ENCODE measurements at places on chromosomes 12 and 14.
A peak's percentile ranks its signal among the peaks of the same experiment; 100 is the strongest.

- no peak for DNase-seq
Measured at GRCh38 chr14:67986131-67986841, 166.7 kb downstream of the RAD51B start.

DNA sequence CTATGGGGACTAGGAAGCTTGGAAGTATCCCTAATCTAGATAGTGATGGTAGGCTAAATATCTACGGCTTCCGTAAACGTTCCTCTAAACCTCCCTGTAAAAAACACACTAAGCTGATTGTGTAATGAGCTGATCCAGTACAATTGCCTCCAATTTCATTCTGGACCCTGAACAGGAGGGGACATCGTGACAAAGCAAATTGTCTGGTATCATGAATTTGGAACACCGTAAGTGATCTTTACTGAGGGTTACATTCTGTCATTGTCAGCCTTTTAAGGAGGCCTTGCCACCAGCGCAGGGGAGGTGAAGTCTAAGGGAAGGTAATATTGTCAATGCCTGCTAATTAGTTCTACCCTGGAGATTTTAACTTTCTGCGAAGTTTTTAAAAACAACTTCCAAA, 487 bp upstream of the MGST1 start:
- no peak for DNase-seq

DNA sequence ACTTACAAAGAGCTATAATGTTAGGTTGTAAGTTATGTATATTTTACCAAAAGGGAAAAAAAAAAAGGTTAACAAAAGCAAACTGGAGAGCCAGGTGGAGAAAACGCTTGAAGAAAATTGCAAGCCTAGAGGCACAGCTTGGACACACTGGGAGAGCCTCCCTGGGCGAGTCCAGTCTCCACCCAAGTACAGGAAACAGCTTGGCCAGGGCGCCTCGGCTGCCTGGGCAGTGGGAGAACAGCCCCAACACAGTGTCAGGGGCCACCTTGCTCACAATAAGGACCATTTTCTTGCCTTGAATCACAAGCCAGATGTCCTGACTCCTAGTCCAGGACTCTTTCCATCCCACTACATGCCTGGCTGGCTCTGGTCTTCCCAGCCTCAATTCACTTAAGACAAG, 33.3 kb downstream of the TTC7B start:
- DNase-seq, result no peak

DNA sequence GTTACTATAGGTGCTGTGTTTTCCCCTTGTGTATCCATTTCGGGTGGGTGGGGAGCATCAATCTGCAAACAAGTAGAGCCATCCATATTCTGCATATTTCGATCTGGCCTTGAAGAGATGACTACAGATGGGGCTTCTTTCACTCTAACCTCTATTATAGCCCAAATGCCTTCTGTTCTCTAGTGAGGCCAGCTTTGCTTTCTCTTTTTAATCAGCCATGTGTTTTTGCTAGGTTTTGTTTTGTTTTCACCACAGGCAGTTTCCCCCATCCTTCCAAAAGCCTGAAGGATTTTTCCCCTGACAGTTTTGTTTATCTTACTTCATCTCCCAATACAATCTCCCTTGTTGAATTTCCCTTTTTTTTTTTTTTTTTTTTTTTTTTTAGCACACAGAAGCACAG, 224.1 kb downstream of the BTG1 start:
- DNase-seq, result no peak

DNA sequence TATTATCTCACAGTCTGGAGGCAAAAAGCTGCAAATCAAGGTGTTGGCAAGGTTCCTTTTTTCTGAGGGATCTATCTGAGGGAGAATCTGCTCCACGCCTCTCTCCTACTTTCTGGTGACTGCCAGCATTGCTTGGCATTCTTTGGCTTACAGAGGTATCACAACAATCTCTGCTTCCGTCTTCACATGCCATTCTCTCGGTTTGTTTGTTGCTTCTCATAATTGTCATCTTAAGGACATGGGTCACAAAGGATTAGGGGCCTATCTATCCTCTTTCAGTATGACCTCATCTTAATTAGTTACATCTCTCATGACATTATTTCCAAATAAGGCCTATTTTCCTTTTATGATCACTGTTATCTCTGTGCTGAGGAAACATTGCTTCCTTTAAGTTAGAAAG, 345.0 kb downstream of the FOXG1 start:
- DNase-seq, result no peak

DNA sequence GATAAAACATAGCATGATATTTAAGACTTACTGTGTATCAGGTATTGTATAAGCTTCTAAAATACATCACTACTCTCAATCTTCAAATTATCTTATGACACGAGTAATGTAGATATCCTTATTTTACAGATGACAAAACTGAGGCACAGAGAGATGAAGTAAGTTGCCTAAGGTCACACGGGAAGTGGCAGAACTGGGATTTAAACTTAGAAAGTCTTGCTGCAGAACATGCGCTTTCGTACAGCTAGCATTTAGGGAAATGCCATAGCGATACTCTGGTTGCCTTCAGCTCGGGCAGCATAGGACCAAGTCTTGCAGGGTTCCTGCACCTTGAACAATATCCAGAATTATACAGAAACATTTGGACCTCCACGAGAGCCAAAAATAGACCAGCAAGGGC, 162.4 kb downstream of the BRMS1L start:
- no peak for DNase-seq

DNA sequence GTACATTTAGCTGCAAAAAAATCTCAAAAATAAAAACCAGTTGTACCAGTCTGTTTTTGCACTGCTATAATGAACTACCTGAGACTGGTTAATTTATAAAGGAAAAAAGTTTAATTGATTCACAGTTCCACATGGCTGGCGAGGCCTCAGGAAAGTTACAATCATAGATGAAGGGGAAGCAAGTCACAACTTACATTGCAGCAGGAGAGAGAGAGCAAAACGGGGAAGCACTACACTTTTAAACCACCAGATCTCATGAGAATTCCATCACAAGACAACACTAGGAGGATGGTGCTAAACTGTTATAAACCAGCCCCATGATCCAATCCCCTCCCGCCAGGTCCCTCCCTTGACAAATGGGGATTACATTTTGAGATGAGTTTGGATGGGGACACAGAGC, 186.0 kb downstream of the TMTC3 start:
- no peak for DNase-seq

- no peak for DNase-seq
Measured at GRCh38 chr12:52044292-52044983, 6.8 kb upstream of the NR4A1 start.

- peak; percentile 49 for DNase-seq
Measured at GRCh38 chr14:50560931-50561285, 963 bp downstream of the ATL1 start.

- no peak for DNase-seq
Measured at GRCh38 chr12:22190969-22191368, 143.5 kb downstream of the ST8SIA1 start.

DNA sequence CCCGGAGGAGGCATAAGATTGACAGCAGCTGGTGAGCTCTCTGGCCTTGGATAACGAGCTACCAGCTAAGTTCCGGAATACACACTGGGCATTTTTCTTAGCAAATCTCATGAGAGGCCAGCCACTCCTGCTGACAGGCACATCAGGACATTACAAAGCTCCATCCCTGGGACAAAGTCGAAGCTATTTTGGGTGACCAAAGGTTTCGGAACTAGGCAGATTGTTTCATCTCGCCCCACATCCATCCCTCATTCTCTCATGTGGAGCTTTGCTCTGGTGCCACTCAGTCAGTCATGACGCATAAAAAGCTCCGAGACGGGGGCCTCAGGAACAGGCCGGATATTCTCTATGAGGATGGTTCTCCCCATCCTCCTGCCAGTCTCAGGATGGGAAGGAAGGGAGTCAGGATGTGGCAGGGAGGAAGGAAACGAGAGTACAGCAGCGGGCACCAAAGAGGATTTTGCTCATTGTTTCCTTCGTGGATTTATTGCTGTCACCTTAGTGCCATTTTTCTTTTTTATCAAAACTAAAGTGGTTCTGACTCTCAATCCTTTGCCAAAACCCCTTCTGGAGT, 253.1 kb upstream of the FKBP4 start:
- no peak for DNase-seq

DNA sequence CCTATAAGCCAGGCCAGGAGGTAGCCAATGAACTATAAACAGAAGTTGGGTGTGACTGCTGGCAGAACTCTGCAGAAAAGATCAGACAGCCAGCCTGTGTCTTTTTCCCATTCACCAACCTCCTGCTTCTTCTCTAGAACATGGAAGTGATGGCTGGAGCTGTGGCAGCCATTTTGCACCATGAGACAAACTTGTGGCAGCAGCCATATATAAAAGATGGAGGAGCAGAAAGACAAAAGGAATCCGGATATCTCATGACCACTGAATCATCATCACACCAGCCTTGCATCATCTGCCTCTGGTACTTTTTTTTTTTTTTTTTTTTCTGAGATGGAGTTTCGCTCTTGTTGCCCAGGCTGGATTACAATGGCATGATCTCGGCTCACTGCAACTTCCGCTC, 8.7 kb downstream of the BEGAIN start:
- no peak for DNase-seq

- peak; percentile 25 for DNase-seq
Measured at GRCh38 chr14:106209755-106210154, 683.4 kb downstream of the TMEM121 start.

- DNase-seq, result peak; percentile 7
Measured at GRCh38 chr14:64823305-64823861, 56.3 kb downstream of the SPTB start.

DNA sequence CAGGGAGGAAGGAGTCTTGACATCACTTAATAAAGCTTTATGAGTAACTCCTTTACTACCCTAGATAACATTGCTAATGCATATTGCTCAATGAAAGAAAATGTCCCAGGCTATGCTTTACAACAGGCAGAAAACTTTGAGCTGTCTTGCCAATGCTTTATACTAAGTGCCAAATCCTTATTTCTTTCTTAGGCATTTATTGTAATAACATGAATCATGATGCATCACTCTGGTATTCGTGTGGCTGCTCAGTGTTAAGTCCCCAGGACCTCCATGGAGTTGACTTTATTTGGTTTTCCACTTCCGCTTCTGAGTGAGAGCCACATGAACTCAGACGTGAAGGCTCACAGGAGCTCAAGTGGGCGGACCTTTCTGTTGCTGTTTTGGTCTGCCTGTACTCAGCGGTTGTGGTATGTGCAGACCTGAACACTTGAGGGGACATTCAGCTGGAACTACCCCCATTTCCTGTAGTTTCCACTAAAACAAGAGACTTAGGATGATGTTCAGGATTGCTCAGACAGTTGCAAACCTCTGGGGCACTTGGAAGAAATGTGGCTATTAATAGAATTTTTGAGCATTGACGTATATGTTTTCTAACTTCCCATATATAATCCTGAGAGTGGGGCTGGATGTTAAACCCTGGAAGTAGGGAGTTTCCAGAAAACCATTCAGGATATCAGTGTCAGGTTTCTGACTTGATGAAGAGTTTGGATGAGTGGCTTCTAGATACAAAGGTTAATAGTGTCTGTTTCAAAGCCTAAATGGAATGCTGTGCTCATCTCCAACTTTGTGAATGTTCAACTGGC, 258.6 kb downstream of the MSRB3 start:
- no peak for DNase-seq

DNA sequence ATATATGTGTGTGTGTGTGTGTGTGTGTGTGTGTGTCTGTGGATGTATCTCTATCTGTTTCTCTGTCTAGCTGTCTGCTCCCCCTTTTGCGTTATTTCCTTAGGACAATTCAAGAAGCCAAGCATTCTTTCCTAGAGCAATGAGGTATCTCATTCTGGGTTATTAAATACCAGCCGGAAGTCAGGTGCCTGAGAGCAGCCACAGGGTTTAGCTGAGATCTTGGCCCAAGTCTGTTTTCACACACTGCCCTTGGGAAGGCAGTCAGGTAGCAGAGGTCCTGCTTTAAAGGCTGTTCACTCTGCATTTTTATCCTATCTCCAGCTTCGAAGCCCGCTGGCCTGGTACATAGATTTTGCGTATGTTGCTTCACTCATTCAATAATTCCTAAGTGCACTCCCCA, 76.8 kb downstream of the TSPAN9 start:
- no peak for DNase-seq

DNA sequence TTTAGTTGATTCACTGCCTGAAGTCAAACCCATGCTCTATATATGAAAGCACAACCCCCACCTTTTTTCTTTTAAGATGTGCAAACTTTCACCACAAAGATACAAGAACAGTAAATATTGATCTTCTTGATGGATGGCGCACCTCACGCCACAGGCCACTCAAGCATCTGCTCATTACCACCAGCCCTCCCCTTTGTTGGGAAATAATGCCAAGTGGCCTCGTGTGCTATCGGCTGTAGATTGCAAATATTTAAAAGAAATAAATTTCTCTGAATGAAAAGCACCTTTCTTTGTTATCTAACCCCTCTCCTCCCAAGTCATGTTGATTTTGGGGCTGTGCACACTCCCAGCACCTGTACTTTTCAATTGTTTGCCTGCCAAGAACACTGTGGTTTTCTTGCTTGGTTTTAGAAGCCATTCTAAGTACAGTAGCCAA, 122.7 kb downstream of the C12orf42 start:
- DNase-seq, result no peak

GRCh38 chr12:19841451-19841850, 402.2 kb downstream of the AEBP2 start:
- DNase-seq, result no peak

- DNase-seq, result no peak
Measured at GRCh38 chr14:91237219-91237618, 7.3 kb downstream of the GPR68 start.

DNA sequence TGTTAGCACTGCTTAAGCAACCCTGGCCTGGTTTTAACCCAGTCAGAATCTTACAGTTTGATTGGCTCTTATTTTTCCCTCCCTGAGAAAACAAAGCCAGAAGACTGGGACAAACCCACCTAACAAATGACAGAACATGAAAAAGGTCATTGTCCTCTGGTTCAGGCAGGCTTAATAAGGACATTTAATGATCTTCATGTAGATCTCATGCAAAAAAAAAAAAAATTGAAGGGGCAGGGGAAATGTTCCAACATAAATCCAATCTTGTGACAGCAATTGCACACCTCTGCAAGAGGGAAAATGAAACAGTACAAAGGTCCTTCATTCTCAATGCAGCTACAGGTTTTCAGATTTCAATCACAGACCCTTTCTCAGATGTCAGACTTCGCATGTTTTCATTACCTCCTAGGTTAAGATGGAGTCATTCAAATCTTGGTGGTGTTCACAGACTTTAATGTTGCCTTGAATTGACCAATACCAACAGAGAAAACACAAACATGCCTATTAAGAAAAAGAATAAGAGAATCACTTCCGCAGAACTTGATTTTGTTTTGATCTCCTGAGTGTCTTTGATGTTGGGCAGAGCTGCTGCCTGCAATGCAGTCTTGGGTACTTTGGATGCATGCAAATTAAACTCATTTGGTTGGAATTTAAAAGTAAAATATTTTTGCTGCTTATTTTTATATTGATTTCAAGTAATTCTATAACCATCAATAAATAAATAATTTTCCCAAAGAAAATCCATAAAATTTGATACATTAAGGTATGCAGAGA, 359.0 kb downstream of the BTG1 start:
- DNase-seq, result no peak
